ENCODE measurements at places on chromosomes 3 and 15.

- DNase-seq = no peak
Observed at GRCh38 chr15:101161656-101162055, 90.2 kb downstream of the CHSY1 start.

DNA sequence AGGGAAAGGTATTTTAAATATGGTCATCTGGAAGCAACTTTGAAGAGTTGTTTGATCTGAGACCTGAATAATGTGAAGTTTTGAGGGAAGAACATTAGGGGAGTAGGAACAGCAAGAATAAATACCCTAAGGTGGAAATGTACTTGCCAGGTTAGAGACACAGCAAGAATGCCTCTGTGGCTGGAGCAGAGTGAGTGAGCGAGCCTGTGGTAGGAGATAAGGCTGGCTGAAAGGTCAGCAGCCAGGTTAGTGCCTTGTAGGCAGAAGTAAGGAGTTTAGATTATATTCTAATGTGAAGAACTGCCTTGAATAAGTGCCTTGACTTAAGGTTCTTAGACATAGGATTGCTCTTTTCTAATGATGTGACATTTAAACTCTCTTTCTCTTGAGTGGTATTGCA, 18.3 kb downstream of the LRRC49 start:
- DNase-seq = no peak

GRCh38 chr3:46965151-46965550, 11.4 kb downstream of the CCDC12 start:
- no peak for DNase-seq

DNA sequence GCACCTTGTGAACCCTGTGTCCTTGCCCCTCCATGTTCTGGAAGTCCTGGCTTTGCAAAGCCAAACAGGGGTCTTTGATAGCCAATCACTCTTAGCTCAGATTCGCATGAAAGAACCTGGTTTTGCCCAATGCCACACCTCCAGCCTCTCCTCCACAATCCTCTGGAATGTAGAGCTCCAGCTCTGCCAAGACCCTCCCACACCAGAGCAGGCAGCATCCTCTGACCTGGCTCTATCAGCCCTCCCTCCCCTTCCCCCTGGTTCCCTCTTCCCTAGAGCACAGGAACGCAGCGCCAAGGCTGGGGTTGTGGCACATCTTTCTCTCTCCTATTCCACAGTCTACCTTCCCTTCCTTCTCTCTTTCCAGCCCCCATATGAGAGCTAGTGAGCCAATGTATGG, 133.3 kb downstream of the RPLP1 start:
- no peak for DNase-seq

DNA sequence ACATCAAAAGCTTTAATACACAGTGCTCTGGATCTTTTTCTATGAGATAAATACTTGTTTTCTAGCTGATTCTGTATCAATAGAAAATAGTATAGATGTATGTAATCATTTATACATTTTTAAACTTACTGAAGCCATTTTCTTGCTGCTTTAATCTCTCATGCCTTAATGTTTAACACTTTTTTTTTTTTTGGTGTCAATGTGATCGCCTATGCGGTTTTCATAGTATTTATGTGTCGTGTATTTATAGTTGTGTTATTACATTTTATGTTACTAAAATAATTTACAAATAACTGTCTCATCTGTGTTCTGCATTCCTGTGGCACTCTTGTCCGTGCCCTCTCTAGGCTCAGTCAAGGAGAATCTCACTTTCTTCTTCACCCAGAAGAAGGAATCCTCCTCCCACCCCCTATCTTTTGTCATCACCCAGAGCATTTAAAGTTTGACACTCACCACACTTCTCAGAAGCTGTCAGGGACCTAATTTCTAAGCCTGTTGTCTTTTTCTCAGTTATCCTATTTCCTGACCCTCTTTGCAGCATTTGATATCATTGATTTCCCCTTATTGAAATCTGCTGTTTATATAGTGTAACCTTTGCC, 21.4 kb upstream of the GPR171 start:
- DNase-seq = no peak

- no peak for DNase-seq
Observed at GRCh38 chr3:126345231-126345630, 12.0 kb downstream of the KLF15 start.

- no peak for DNase-seq
Observed at GRCh38 chr15:30010746-30011145, 72.0 kb upstream of the GOLGA8J start.

GRCh38 chr3:3836845-3837244, 37.6 kb downstream of the LRRN1 start:
- no peak for DNase-seq

GRCh38 chr15:85733416-85733815, 61.3 kb downstream of the KLHL25 start:
- DNase-seq = no peak

DNA sequence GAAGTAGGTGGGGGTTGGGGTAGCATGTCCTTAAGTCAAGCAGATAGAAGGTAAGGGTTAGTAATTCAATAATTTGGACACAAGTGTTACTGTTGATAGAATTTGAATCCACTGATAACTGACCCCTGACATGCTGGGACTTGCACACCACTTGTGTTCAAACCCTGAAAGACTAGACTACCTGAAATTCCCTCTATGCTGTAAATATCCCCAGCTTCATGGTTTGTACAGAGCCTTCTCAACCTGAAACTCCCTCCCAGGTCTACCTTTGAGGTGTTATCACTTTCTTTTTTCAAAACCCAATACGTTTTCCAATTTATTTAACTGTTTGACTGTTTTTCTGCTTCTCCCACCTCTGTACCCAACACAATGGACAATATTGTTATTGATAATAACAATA, 459.6 kb downstream of the NLGN1 start:
- no peak for DNase-seq

GRCh38 chr3:23475446-23475845, 272.3 kb downstream of the UBE2E2 start:
- no peak for DNase-seq

GRCh38 chr3:21682206-21682605, 68.8 kb downstream of the ZNF385D start:
- DNase-seq = no peak

DNA sequence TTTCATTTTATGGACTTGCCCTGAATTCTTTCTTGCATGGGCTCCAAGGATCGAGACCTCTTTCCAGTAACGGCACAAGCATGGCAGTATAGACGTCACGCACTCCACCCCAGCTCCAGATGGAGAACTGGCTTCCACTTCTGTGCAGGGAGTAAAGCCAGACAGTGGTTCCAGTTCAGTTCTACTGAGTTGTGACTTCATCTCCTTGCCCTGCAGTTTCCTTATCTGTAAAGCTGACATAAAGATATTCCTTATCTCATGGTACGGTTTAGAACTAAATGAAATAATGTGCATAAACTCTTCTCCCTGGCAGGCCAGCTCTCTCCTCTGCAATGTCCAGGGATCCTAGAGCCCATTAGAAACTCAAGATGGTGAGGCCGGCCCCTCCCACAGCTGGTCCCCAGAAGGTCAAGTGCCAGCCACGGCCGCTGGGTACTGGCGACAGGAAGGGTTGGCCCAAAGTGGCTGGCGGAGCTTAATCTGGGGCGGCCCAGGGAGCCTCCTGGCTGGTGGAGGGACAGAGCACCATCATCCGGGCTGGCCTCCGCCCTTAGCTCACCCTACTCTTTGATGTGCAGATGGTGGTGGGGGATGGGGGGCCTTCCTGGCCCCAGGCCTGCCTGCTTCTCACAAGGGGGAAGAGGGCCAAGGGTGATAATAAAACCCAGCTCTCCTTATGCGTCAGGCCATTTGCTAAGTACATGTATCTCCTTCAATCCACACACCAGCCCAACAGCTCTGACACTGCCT, 7.2 kb downstream of the MESP2 start:
- DNase-seq = no peak

- DNase-seq = peak; percentile 28
Observed at GRCh38 chr3:71581457-71582035, 2.0 kb downstream of the FOXP1 start.

DNA sequence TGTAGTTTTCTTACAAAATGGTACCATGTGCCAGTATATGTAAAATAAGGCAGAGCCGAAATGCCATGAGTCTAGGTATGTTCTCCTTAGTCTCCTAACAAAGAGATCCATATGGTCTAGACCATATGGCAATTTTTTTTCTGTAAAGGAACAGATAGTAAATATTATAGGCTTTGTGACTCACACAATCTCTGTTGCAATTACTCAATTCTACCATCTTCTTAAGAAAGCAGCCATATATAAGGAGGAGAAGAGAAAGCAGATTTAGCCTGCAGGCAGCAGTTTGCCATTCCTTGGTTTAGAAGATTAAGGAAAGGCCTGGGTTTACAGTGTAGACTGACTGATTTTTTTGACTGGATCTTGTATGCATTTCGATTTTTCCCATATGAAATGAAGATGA, 16.3 kb upstream of the BBX start:
- no peak for DNase-seq

DNA sequence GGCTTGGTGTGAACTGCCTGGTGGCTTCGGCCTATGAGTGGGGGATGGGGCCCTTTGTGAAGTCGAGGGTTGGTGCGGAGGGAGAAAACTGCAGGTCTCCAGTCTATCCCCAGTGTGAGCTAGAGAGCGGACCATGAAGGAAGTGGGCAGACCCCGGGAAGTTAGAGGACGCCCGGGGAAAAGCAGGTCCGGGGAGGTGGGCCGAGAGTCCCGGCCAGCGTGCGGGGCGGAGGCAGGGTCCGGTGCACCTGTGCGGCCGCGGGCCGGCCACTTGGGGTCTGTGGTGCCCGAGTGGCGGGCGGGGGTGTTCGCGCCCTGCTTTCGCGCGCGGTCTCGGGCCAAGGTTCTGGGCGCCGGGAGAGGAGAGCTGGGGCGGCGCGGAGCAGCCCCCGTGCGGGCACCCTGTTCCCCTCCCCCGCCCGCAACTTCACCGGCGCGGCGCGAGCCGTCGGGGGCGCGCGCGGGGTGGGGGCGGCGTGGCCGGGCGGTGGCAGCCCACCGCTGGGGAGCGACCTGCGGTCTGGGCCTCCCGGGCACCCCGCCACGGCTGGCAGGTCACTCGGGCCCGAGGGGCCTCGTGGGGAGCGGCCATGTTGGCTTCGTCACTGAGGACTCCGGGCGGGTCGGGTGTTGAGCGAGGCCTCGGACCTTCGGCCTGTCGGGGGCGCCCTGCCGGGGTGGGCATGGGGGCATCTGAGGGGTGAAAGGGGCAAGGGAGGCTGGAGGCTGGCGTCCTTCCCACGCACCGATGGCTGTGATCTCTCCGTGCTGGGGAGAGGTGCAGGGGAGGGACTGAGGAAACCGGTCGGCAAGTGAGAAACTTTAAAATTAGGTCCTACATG, 4.8 kb downstream of the UBE2E1 start:
- peak; percentile 49 for DNase-seq

DNA sequence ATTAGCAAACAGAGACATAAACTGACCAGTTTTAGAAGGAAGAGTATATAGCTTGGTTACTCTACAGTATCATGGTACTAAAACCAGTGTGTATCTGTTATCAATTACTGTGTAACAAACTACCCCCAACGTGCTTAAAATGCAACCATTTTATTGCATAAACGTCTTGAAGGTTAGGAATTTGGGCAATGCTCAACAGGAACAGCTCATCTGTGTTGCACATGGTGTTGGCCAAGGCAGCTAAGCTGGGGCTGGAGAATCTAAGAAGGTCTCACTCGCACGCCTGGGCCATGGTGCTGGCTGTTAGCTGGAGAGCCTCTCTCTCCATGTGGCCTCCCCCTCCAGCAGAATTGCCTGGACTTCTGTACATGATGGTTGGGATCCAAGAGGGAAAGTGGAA, 81.2 kb upstream of the THBS1 start:
- no peak for DNase-seq

- DNase-seq = no peak
Observed at GRCh38 chr3:79253271-79253670, 514.5 kb downstream of the ROBO1 start.

- no peak for DNase-seq
Observed at GRCh38 chr3:71128961-71129360, 454.6 kb downstream of the FOXP1 start.

DNA sequence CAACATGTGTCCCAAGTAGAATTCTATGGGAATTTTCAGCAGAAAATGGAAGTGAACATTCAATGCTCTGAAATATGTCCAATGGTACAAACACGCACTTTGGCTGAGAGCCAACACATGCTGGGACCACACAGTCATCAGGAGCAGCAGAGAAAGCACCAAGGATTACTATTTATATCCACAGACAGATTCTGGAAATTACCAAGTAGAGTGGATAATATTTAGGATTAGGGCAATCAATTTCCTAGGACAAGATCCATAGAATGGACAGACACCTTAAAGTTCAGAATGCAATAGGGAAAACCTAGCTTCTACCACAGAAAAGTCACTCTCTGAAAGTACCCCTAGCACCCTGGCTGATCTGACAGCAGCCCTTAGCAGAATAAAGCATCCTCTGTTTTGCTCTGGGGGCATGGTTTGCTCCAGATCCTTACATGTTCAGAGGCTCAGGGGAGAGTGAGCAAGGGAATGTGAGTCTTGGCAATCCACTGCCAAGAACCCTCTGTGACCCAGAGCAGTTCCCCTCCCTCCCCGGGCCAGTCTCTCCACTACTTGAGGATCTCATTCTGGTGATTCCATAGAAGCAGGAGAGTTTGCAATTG, 206.0 kb upstream of the WNT5A start:
- DNase-seq = no peak

GRCh38 chr15:58999694-59000093, 12.2 kb downstream of the RNF111 start:
- DNase-seq = no peak

DNA sequence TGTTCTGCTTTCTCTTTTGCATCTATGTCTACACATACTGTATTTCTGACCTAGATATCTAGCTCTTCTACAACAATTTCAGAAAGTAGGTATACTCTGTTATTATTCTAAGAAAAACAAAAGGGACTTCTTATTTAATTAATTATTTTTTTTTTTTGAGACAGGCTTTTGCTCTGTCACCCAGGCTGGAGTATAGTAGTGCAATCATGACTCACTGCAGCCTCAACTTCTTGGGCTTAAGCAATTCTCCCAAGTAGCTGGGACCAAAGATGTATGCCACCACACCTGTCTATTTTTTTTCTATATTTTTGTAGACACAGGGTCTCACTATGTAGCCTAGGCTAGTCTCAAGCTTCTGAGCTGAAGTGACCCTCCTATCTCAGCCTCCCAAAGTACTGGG, 130.6 kb downstream of the MBNL1 start:
- DNase-seq = no peak

GRCh38 chr15:62187910-62188309, 22.8 kb upstream of the C2CD4B start:
- no peak for DNase-seq

All from neural crest cell (in vitro differentiated cells).